HFFc6 (cell line): ENCODE measurements at places on chromosomes 7 and 10.
A peak's percentile ranks its signal among the peaks of the same experiment; 100 is the strongest.

DNA sequence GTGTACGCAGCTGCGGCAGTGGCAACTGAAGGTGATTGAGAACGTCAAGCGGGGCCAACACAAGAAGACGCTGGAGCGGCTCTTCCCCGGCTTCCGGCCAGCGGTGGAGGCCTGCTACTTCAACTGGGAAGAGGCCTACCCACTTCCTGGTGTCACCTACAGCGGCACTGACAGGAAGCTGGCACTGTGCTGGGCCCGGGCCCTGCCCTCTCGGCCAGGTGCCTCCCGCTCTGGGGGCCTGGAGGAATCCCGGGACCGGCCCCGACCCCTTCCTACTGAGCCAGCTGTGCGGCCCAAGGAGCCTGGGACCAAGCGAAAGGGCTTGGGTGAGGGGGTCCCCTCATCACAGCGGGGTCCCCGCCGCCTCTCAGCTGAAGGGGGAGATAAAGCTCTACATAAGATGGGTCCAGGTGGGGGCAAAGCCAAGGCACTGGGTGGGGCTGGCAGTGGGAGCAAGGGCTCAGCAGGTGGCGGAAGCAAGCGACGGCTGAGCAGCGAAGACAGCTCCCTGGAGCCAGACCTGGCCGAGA, 6.5 kb downstream of the ZSWIM8 start:
- no peak for DNase-seq

- DNase-seq: no peak
Measured at GRCh38 chr7:93301736-93302135, 69.6 kb downstream of the VPS50 start.

GRCh38 chr7:131689662-131690234, 133.3 kb upstream of the PODXL start:
- DNase-seq: no peak

- DNase-seq: peak; percentile 35
Measured at GRCh38 chr10:104254493-104255310, at the start of gene GSTO1. GSTO1 (plus strand) TSS chr10:104254892; CDS start chr10:104254929, 37 bp downstream.

DNA sequence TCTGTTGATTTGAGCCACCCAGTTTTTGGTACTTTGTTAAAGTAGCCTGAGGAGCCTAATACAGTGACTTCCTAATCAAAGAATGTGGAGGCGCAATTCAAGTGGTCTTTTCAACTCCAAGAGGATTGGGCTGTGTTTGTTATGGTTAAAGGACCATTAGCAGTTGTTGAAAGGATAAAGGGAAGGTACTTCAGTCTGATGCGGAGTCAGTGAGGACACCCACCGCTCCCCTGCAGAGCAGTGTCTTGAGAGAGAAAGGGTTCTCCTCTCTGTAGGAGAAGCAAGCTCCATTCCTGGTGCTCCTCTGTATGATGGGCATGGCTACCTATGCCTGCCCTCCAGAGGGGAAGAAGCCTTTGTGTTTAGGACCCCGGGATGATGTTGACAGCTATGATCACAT, 590.6 kb upstream of the C7orf33 start:
- DNase-seq: no peak
